ENCODE measurements at places on chromosomes 6 and 20. TPM values are rescaled to one million over a fixed set of nuclear protein-coding genes. Genes with fewer than 3 reads are reported as not detected.

Gene EPPIN
- not detected for total RNA-seq

Gene IFT52
- 30.7 TPM for total RNA-seq

Gene C4A
- 0.48 TPM for total RNA-seq

Gene RPS6KA2
- 0.20 TPM for total RNA-seq

All from A549 treated with CpdA at 1 μM for 4 hours (cell line).